ENCODE measurements at places on chromosomes 5 and 9.

GRCh38 chr9:22119522-22120158, 110.5 kb upstream of the CDKN2B start:
- no peak for DNase-seq

DNA sequence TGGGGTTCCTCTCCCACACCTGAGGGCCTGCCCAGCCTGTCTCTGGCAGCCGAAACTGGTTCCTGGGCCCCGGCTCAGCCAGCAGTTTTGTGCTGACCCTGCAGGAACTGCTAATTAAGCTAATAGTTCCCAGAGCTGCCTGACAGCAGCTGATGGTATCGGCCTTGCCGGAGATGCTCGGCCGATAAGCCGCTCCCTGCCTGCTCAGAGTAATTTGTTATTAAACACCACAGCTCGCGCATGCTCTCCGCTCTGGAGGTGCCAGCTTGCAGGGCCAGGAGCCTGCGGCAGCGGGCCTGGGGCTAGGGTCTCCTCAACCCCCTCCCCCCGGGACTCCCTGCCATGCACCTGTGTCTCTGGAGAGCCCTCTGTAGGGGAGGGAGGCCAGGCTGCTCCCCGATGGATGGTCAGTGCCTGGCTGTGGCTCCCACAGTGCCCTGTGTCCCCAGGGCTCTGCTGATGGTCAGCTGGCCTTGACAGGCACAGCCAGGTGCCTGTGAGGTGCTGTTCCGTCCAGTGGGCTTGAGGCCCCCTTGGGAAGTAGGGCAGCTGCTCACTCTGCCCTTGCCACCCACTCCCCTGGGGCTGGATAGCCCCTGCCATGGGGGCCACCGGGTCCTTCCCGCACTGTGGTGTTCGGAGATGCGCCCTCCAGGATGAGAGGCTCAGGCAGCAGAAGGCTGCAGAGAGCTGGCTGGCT, 41.7 kb downstream of the RXRA start:
- no peak for DNase-seq

DNA sequence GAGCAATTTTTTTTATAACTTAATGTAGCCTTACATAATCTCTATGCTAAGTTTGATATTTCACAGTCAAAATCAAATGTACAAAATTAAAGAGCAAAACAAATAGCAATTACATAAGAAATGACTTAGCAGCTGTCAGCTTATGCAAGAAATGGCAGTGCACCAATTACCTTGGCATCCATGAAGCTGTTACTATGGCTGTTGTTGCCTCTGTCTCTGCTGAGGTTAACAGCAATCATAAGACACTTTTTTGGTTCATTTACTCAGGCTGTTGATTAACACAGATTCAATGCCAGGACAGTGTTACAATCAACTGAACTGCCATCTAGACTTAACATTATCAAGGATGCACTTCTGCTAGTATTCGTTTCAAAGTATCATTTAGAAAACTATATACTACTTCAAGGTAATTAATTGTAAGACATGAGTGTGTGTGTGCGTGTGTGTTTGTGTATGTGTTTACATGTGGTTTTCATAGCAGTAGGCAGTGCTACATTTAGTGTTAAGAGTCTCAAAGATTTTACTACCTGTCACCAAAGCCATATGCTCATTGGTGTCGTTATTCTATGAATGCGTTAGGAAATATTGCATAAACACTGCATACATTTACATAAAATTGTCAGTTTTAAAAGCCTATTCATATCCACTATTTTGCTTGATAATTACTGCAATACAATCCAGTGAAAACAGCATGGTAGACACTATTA, 1084.2 kb upstream of the COX7C start:
- no peak for DNase-seq

GRCh38 chr5:135883026-135883425, 12.6 kb downstream of the IL9 start:
- no peak for DNase-seq

- no peak for DNase-seq
Measured at GRCh38 chr9:81377921-81378320, 311.4 kb downstream of the TLE1 start.

GRCh38 chr9:69971643-69972449, 71.8 kb upstream of the MAMDC2 start:
- peak; percentile 80 for DNase-seq

DNA sequence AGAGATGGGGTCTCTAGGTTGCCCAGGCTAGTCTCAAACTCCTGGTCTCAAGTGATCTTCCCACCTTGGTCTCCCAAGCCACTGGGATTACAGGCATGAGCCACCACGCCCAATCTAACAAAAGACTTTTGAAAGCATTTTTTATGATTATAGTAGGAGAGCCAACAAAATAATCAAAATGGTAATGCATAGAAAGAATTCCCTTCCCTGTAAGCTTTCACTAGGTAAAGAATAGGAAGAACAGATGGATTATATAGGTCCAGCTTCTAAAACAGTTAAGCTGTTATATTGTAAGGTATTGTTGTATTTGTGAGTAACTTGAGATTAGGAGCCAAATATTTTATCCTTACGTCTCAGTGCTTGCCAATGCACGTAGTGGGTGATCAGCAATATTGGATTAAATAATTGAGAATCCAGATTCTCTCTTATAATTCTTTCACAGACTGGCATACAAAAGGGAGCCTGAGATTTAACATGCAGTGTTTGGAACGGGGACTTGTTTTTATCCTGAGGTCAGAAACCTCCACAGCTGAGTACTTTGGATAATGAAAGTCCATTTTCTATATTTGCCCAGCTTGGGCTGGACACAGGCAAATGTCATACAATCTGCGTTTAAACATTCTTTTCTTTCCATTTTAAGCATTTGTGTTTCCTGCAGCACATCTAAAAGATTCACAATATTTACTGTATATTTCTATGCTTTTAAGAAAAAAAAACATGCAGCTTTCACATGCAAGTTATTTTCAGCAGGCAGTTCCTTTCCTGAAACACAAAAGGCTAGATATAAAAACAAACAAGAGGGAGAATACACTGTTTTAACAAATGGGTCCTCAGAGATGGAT, 238.4 kb downstream of the ARRDC3 start:
- DNase-seq, result no peak

DNA sequence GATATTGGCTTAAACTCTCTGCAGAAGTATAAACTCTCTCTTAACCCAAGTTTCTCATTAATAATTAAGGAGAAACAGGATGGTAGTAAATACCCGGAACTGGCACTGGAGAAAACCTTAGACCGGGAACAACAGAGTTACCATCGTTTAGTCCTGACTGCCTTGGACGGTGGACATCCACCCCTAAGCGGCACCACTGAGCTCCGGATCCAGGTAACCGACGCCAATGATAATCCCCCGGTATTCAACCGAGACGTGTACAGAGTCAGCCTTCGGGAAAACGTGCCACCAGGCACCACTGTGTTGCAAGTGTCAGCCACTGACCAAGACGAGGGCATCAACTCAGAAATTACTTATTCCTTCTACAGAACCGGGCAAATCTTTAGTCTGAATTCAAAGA, 861 bp downstream of the PCDHGB5 start:
- DNase-seq, result no peak

DNA sequence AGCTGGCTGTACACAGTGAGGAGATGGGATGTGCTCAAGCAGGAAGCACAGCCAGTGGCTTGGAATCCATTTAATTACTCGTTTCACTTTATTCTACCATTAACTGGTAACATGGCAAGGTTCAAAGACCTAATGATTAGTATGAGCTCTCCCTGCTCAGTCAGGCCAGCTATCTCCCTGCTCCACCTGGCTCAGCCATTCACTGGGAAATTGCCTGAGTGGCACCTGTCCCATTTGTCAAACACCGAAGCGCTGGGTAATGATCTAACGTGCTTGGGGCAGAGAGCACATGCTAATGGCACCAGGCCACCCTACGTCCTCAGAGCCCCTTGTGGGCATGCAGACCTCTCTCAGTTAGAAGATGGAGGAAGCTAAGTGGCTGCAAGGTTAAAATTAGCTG, 162.2 kb downstream of the TTLL11 start:
- no peak for DNase-seq

GRCh38 chr5:124663101-124663506, 83.3 kb downstream of the ZNF608 start:
- DNase-seq, result no peak

DNA sequence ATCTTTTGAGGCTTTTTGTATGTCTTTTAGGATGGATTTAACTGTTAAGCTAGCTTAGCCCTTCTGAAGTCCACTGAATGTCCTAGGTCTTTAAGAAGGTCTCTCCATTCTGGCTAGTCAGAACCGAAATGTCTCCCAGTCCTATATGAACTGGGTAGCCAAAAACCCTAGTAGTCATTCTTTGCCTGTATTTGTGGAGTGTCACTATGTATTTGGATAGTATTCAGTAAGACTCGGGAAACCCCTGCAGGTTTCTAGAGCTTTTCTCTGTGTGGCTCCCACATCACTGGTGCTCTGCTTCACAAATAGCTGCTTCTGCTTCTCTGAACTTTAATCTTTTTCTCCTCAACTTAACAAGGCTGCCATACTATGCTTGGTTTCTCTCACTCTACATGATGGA, 68.0 kb downstream of the RIC1 start:
- no peak for DNase-seq

GRCh38 chr5:38706376-38706775, 139.4 kb upstream of the OSMR start:
- no peak for DNase-seq

DNA sequence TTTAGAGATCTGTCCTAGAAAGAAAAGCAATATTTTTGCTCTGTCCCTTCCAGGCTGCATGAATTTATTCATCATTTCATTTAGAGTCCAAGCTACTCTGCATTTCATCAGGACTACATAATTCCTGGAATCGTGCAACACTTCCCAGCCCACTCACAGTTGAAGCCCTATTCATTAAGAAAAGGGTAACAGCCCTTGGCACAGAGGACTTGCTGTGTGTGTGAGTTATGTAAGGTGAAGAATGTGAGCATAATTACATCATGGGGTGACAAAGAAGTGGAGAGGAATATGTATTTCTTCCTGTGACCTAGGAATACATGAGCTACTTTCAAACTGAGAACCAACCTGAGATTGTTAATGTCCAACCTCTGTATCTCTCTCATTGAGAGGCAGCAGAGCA, 317.4 kb downstream of the ARHGEF28 start:
- DNase-seq, result no peak

DNA sequence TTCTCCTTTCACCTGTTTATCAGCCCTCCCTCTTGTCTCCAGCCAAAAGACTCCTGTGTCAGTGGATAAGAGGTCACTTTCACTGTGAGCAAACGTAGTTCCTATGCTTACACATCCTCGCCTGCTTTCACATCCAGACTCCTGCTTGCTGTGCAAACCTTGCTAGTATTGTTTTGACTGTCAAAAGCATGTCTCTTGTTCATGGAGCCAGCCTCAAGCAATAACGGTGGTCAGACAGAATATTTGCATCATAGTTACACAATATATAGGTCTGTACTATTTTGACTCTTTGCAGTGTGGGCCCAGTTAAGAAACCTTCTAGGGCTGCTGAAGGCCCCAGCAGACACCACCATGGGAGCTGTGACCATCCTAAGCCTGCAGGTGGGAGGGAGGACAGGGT, 420.0 kb downstream of the SEMA5A start:
- DNase-seq, result no peak

GRCh38 chr9:121508415-121508814, 8.8 kb upstream of the GGTA1 start:
- DNase-seq, result no peak

DNA sequence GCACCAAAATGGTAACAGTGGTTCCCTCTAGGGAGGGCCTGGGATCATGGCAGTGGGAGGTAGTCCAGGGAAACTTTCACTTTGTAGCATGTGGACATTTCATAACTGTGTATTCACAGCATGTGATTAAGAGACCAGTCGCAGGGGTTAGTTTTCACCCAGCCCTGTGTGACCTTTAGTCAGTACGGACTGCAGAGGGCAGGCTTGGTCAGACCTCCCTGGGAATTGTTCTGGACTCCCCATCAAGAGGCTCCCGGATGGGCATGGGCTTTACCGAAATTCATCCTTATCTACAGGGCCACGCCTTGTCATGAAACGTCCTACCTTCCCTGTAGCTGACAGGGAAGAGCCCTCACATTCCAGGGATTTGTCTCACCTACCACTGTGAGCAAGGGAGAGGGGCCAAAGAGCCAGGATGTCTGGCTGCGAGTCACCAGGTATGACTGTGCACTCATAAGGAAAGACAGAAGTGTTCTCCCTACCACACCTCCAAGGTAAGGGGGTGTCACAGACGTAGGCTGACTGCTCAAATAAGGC, 19.9 kb downstream of the GPX3 start:
- no peak for DNase-seq

DNA sequence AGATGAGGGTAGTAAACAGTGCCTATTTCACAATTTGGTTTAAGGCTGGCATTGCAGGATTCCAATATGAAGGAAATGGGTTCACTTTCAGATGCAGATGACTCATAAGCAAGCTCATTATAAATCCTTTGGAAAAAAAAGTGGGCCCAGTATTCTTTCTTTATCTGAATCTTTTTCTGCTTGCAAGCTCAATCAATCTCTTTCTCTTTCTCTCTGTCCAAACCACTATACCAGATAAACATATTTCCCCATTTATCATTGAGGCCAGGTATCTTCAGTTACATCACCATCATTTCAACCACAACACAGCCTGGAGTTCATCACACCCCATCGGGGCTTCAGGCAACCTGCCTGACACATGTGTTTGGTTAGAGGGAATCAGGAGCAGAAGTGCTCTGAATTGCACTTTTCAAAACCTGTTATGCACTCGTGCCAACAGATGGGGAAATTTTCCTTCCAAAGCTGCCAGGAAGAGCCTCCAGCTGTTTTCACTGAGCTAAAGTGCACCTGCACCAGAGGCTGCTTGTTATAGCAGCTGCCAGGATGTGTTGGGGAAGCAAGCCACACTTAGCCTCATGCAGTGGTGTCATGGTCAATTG, 30.0 kb upstream of the MAMDC2 start:
- no peak for DNase-seq

DNA sequence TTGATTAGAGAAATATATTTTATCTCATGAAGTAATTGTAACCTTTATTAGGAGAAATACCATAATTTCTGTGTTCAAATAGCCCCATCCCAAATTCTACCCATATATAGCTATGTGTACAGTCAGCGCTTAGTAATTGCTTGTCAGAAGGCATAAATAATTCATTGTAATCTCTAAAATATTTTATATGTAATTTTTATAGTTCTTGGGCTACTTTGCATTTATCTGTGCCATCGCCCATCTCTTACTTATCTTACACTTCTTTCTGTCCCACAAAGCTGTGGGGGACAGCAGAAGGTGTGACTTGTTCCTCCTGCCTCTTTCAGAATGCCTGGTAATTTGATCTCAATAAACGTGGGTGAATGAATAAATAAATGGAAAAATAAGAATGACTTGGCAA, 5.5 kb downstream of the ADAMTSL1 start:
- no peak for DNase-seq
